ENCODE measurements at places on chromosomes 2 and 18.

GRCh38 chr2:145601361-145601925 is 1081.5 kb upstream of the ZEB2 start:
- DNase-seq: no peak

- DNase-seq: no peak
Observed at GRCh38 chr2:61926531-61927477, 21.3 kb downstream of the COMMD1 start.

DNA sequence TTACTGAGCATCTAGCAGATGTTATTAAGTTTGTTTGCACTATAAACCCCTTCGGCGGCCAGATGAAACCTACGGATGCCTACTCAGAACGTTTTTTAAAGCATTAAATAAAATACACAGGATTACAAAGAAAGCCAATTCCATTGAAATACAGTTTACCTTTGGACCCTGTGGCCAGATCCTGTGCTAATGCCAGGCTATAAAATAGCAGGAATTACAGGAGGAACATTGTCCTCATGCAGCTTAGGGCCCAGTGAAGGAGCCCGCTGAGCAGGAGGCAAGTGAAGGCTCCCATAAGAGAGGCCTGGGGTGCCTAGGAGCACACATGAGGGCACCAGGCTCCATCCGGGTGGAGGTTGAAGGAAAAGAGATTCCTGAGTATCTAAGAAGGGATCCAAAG is 310.4 kb downstream of the MTX2 start:
- DNase-seq: no peak

DNA sequence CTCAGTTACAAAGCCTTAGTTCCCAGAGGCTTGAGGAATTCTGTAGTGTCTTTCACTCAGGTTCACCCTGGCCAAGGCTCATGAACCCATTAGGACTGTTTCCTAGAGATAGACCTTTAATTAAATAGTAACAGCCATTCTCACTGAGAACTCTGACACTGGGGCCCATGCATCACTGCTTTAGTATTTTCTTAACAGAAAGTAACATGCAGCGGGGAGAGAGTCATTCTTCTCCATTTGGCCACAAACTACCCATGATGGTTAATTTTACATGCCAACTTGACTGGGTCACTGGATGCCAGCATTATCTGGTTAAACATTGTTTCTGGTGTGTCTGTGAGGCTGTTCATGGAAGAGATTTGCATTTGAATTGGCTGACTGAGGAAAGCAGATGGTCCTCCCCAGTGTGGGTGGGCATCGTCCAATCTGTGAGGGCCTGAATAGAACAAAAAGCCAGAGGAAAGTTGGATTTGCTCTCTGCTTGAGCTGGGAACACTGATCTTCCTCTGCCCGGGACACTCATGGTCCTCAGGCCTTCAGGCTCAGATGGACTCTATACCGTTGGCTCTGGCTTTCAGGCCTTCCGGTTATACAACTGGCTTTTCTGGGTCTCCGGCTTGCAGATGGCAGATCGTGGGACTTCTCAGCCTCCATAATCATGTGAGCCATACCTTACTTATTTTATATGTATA is 5.6 kb upstream of the CPLX4 start:
- DNase-seq: no peak

GRCh38 chr2:18441583-18441982 is 118.9 kb downstream of the RDH14 start:
- DNase-seq: no peak

GRCh38 chr18:31046916-31047315 is 4.4 kb upstream of the DSC3 start:
- DNase-seq: no peak

GRCh38 chr2:145829931-145830330 is 1310.0 kb upstream of the ZEB2 start:
- no peak for DNase-seq

DNA sequence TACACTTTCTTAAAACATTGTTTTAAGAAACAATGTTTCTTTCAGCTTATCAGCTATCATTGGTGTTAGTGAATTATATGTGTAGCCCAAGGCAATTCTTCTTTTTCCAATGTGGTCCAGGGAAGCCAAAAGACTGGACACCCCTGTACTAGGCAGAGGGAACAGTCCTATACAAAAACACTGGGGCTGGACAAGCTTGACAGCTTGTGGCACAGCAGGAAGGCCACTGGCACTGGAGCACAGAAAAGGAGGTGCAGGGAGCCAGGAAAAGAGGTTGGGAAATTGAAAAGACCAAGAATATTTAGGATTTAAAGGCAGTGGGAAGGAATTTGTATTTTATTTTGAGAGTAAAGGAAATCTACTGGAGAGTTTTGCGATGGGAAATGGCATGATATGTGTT is 47.7 kb downstream of the SRD5A2 start:
- DNase-seq: no peak

DNA sequence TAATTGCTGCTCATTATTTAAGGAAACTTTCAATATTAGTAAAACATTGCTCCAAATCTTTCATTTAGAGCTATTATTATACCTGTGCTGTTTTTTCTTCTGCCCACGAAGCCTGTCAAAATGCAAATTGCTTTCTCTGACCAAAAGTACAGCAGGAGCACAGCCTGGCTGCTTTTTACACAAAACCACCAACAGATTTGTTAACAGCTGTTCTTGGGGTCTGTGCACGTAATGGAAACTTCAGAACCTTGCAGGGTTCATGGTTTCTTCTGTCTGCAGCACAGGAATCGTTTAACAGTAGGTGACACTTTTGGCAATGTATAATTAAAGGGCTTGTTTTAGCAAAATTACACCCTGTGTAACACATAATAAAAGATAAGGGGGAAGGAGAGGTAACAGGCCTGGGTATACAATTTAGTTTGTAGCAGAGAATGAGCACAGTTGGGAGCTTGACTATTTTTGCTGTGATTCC is 447.3 kb downstream of the KCNJ3 start:
- DNase-seq: no peak

GRCh38 chr2:22078701-22079100 is 954.9 kb downstream of the TDRD15 start:
- DNase-seq: no peak

- DNase-seq: no peak
Observed at GRCh38 chr2:133092571-133092970, 422.6 kb upstream of the LYPD1 start.

GRCh38 chr2:147657086-147658000 is 187.5 kb upstream of the ACVR2A start:
- no peak for DNase-seq

DNA sequence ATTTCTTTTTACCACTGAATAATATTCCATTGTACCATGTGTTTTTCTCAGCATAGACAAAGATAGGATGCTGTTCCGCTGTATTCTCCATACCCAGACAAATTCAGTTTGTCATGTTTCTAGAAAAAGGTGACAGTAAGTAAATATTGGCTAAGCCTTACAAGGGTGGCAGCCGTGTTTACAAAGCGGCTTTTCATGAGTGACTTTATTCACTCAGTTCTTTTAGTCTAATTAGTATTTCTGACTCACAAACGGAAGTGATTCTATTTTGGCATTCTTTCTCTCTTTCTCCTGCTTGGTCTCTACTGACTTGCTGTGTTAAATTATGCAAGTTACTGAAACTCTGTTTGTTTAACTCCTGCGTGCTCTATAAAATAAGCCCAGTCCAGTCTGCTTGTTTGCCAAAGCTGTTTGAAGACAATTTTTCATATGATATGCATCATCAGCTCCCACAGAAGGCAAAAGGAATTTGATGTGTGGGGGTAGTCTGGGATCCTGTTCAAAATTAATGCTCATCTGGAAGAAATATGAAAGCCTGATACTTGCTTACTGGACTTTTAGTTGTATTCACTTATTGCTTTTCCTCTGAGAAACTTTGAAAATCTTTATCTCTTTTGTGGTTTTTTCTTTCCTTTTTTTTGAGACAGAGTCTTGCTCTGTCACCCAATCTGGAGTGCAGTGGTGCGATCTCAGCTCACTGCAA is 2.3 kb upstream of the PLEKHH2 start:
- DNase-seq: no peak

DNA sequence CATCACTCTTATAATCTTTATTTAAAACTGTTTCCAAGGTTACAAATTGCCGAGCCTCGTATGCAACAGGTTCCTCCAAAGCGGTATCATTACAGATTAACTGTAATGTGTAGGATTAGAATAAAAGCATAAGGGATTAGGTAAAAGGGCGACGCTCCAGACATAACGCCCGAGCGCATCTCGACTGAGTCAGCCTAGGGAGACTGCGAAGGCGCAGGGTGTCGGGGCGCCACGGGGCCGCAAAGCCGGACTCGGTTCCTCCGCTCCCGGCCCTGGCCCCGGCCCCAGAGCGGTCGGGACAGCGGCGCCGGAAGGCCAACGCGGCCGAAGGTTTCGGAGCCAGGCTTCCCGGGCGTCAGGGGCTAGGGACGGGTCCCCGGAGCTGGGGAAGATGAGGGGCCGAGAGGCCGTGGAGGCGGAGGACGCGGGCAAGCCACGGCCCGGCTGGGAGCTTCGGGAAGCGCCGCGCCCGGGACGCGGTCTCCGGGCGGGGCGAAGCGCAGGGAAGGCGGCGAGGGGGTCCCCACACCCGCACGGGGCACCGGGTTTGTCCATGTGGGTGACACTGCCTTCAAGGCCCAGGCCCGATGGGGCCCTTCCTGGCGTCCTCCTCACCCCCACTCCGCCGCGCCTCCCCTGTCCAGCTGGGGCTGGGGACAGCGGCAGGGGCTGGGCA is 12.9 kb upstream of the SIX3 start:
- no peak for DNase-seq

- no peak for DNase-seq
Observed at GRCh38 chr2:124810132-124810531, 785.0 kb downstream of the CNTNAP5 start.

DNA sequence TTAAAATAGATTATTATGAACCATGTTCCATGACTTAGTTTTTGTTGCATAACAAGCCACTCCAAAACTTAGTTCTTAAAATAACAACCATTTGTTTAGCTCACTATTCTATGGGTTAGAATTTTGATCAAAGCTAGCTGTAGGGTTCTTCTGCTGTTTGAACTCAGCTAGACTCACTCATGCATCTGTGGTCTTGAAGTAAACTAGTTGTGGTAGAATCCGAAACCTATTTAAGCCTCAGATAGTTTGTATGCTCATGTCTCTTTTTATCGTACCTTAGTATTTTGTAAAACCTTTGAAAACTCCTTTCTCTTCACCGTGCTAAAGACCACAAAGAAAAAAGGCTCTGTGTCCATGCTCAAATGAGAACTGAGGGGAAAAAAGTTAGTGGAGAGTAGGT is 166.6 kb downstream of the XIRP2 start:
- DNase-seq: no peak

- no peak for DNase-seq
Observed at GRCh38 chr2:229443141-229443540, 172.1 kb upstream of the PID1 start.

- no peak for DNase-seq
Observed at GRCh38 chr18:50275503-50276036, 5.8 kb downstream of the MBD1 start.
